ENCODE measurements at places on chromosomes 3 and 15. TPM values are rescaled to one million over a fixed set of nuclear protein-coding genes. Genes with fewer than 3 reads are reported as not detected.

- no peaks in the 10 kb centered on the region for H3K4me1 ChIP-seq
- H3K27me3 ChIP-seq: no peaks in the 10 kb centered on the region
- H3K4me3 ChIP-seq: no peak overlapping the region
- no peak for DNase-seq
- H3K27ac ChIP-seq: no peak overlapping the region
Measured at GRCh38 chr15:74206801-74207281, 4.3 kb upstream of the STRA6 start.

Gene ARPP21
- total RNA-seq: 3.0 TPM

Gene SLC28A1
- 4.1 TPM for total RNA-seq

Gene LRRC2
- total RNA-seq: 0.78 TPM

GRCh38 chr15:77634266-77634962 lies 1.7 kb upstream of the LINGO1 start:
- no peaks in the 10 kb centered on the region for H3K4me1 ChIP-seq
- H3K36me3 ChIP-seq: no peaks in the 10 kb centered on the region
- no peak overlapping the region for H3K27ac ChIP-seq
- no peak overlapping the region for H3K4me3 ChIP-seq
- peak; percentile 85 for DNase-seq
